ENCODE measurements at places on chromosomes 4 and X. TPM values are rescaled to one million over a fixed set of nuclear protein-coding genes. Genes with fewer than 3 reads are reported as not detected.

DNA sequence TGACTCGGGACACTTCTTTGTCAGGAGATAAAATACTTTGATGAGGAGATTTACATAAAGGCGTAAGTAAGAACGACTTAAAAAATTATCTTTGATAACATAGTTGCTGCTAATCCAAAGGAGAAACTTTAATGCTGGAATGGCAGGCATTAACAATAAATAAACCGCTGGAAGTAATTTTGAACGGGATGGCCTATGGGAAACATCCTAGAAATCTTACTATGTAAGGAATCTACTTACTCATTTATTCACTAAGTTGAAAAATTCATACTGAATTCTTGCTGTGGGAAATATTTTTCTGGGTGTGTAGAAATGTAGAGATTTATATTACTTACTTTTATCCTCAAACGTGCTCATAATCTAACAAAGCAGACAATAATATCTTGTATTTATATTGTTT is 425.7 kb upstream of the ZFP42 start:
- no peak for DNase-seq

Gene DRP2
- total RNA-seq, result 0.51 TPM

- DNase-seq, result no peak
Measured at GRCh38 chrX:39854772-39855747, 242.7 kb downstream of the BCOR start.

DNA sequence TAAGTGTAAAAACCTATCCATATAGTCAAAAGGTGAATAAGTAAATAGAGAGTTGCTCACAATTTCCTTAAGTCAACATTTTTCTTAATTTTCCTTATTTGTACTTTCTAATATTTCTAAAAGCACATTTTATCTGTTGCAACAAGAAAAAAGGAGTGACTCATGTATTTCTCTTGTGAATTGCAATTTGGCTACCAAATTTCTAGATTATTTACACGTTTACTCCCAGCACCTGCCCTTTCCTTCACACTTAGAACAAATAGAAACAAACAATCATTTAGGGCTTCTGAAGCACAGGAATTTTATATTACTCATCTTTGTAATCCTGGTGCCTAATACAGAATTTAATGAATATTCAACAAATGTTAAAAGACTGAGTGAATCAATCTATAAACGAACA is 22.2 kb downstream of the BTC start:
- DNase-seq, result no peak

Gene WNK3
- total RNA-seq, result not detected

- DNase-seq, result no peak
Measured at GRCh38 chr4:44149282-44149681, 299.3 kb downstream of the KCTD8 start.

- no peak for DNase-seq
Measured at GRCh38 chr4:38531141-38531727, 132.8 kb upstream of the KLF3 start.

Gene SRPX
- 12.9 TPM for total RNA-seq

DNA sequence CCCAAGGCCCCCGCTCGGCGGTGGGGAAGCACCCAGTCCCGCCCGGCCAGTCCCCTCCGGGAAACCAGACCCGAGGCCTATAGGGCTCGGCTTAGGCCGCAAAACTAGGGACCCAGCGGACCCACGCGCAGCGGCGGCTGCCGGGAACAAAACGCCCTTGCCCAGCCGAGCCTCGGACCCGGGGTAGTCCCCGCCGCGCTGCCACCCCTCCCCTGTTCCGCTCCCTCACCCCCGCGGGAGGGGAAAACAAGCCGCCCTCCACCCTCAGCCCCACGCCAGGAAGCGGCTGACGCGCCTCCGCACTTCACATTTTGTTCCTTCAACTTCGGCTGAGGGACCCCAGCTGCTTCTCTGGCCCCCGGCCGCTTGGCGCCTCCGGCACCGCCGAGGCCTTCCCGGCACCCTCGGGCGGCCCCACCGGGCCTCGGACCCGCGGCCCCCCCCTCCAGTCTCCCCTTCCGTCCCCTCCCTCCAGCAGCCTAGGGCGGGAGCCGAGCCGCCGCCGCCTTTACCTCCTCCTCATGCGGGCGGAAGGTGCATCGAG is 694 bp downstream of the PDS5A start:
- DNase-seq, result no peak

Gene CORIN
- 0.21 TPM for total RNA-seq

GRCh38 chrX:30568136-30568535 is 9.4 kb downstream of the TASL start:
- DNase-seq, result peak; percentile 51

GRCh38 chrX:72137846-72138495 is 6.3 kb upstream of the RTL5 start:
- DNase-seq, result no peak

DNA sequence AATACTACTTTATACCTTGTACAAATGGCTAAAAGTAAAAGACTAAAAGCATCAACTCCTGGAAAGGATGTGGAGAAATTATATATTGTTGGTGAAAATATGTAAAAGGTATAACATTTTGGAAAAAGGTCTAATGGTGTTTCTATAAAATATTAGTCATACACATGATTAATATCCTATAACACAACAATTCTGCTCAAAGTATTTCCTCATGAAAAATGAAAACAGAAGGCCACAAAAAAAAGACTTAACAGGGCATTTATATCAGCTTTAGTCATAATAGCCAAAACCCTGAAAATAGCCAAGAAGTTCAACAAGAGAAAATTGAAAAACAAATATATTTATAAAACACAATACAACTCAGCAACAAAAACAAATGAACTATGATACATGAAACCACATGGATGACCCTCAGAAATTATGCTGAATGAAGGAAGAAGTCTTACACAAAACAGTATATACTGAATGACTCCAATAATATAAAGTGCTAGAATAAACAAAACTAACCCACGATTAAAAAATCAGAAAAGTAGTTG is 38.8 kb downstream of the TBCK start:
- no peak for DNase-seq

DNA sequence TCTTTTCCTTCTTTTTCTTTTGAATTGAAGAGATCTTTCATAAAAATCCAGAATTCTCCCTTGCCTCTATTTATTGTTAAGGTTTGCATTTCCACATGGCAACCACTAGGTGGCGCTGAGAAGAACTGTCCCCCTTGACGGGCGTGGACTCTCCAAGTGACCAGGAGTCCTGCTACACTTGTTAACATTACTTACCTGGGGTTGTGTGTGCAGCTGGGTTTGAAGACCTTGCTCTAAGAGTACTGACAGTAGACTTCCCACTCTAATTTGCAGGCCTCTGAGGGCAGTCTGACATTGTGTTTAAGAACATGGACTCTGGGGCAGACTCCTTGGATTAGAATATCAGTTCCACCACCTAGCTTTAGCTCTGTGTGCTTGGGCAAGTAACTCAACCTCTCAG is 52.8 kb downstream of the GPRIN3 start:
- DNase-seq, result peak; percentile 13

GRCh38 chr4:155599596-155599995 is 67.1 kb upstream of the GUCY1A1 start:
- DNase-seq, result no peak
